ENCODE measurements at places on chromosomes 2 and 18.

DNA sequence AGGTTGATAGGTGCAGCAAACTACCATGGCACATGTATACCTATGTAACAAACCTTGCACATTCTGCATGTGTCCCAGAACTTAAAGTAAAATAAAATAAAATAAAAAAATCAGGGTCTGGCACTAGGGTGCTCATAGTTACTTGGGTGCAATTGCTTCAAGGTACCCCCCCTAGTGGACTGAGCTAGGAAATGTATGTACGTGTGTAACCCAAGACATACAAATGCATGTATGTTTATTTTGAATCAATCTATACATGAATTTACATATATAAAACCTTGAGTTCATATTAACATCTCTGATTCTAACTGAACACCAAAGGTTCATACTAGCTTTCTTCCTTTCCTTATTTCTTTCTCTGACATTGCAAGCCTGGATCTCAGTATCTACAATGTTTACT lies 51.5 kb downstream of the USP37 start:
- DNase-seq = no peak

GRCh38 chr2:82879803-82880202 lies 1579.3 kb downstream of the SUCLG1 start:
- no peak for DNase-seq

GRCh38 chr2:1782514-1782913 lies 38.2 kb upstream of the PXDN start:
- DNase-seq = no peak

- no peak for DNase-seq
Measured at GRCh38 chr2:63345285-63345633, 243.0 kb downstream of the WDPCP start.

DNA sequence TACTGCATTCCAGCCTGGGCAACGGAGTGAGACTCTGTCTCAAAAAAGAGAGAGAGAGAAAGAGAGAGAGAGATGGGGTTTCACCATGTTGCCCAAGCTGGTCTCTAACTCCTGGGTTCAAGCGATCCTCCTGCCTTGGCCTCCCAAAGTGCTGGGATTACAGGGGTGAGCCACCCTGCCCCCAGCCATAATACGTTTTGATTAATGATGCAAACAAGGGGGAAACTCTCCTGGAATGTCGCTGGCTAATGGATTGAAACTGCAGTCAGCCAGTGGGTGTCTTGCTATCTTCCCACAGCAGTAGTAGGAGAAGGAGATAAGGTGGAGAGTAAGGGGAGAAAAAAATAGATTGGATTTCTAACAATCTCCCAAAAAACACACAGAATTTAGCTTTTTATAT lies 9.5 kb upstream of the RTN4 start:
- no peak for DNase-seq

DNA sequence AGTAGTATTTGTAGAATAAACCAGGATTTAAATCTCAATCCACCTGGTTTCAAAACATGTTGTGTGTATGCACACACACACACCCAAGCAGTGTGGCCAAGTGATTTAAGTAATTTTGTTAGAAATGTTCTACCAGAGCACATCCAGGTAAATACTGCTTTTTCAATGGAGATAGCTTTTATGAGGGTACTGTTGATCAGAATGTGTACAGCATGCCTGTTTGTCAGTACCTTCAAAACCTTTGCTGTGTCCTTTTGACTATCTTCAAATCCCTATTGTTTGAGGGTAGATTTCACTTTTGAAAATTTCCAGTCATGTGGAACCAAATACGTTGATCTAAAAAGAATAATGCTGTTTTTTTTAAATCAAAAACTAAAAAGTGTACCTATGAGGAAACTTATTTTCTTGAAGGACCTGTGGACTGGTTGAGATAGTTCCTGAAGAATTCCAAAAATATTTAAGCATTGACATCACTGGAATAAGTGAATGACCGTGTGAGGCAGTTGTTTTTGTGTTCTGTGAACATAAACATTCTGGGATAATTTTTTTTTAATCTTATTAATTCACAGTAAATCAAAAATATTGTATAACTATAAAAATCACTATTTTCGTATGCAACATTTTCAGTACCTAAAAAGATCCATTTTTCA lies 70.9 kb downstream of the PTRHD1 start:
- no peak for DNase-seq

DNA sequence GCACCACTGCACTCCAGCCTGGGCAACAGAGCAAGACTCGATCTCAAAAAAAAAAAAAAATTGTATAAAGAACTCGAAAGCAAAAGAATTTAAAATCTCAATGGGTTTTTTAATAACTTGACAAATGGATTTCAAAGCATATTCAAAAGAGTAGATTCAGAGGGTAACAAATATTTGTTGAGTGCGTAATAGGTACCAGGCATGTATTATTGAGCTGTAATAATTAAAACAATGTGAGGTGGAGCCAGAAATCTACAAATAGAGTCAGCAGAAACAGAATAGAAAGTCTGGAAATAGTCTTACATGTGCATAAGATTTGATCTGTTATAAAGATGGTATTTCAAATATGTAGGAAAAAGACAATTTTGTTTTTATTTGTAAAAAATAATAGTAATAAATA lies 19.1 kb upstream of the RAB11FIP5 start:
- DNase-seq = no peak

DNA sequence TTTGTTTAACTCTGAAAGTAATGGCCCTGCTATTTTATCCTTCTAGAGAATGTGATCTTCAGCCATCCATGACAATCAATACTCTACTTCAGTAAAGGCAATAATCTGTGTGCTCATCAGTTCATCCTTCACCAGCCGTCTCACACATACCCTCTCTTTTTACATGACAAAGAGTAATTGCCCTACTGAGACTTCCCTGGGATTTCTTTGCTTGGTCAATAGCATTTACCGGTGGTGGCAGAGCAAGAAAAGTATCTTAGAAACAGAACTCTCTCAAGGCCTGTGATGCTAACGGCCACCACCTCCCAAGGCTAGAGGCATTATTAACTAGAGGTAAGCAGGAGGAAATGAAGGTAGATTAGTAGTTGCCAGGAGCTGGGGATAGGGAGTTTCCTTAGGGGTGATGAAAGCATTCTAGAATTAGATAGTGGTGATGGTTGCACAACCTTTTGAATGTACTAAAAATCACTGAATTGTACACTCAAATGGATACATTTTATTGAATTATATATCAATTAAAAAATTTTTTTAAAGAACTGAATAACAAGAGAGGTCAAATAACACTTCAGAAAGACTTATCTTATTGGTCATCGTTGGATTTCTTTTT lies 57.9 kb upstream of the EPC2 start:
- no peak for DNase-seq

DNA sequence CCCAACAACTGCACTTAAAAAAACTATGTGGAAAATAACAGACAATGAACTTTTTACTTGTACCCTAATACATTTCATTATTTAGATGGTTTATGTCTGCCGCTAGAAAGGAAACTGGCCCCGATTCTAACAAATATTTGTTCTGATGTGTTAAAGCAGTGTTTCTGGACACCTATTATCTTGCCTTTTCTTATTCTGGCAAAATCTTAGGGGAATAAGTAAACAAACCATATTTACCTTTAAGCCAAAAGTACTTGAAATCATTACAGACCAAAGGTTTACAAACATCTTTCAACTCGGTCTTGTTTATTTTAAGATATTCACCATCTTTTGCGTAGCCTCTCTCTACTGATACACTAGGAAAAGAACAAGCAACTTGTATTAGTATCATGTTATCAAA lies 11.8 kb upstream of the DLX1 start:
- DNase-seq = no peak

DNA sequence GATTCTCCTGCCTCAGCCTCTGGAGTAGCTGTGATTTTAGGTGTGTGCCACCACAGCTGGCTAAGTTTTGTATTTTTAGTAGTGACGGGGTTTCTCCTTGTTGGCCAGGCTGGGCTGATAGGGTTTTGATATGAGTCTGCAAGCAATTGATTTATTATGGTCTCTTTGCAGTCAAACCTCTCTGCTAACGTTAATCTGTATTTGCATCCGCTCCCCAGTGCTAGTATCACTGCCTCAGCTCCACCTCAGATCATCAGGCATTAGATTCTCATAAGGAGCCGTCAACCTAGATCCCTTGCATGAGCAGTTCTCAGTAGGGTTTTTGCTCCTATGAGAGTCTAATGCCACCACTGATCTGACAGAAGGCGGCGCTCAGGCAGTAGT lies 19.0 kb downstream of the HAT1 start:
- DNase-seq = no peak

- no peak for DNase-seq
Measured at GRCh38 chr18:11052800-11053199, 96.6 kb downstream of the PIEZO2 start.

DNA sequence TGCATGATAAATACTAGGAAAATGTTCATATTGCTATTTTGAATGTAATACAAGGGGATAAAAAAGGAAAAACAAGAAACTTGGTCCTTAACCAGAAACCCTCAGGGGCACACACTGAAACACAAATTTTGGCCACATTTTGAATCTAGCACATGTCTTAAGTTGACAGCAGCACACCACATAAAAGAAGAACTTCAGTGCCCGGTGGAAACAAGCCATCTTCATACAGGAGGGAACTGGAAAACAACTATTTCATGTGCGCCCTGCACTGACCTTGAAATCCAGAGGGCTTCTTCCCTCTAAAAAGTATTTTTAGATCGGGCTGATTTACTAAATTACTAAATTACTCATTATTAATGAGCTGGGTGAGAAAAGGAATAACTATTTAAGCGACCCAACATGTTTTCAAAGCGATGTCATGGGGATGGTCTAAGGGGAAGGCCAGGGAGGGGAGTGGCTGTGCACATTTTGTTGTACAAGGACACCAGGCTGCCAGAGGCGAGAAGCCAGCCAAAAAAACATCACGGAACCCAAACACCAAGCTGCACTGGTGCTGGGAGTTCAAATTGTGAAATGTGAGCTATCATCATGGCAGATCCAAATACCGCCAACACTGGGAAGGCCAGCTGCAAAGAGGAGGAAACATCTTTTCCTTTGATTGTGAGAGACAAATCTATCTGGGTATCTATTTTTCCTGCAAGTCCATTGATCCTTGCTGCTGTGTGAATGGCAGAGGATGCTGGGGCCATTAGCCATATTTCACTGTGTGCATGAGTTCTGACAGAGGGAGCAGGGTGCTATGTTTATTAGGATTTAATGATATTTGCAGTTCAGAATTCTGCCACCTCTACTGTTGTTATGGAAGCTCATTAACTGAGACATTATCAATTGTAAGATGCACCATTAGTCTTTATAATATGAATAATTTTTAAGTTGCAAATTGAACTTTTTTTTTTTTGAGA lies 150.7 kb upstream of the LMAN1 start:
- no peak for DNase-seq

- DNase-seq = peak; percentile 76
Measured at GRCh38 chr2:230984393-230985220, 11.3 kb upstream of the SPATA3 start.

DNA sequence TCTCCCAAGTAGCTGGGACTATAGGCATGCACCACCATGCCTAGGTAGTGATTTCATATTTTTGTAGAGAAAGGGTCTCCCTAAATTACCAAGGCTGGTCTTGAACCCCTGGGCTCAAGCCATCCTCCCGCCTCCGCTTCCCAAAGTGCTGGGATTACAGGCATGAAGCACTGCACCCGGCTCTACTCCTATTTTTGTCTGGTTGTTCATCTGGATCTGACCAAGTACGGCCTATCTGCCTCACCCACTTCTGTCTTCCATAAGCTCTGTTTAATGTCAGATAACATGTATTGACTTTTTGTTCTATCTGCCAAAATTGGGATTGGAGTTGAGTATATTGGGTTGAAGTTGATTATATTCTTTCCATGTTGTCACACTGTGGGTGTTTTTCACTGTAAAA lies 198.4 kb downstream of the AFF3 start:
- no peak for DNase-seq

DNA sequence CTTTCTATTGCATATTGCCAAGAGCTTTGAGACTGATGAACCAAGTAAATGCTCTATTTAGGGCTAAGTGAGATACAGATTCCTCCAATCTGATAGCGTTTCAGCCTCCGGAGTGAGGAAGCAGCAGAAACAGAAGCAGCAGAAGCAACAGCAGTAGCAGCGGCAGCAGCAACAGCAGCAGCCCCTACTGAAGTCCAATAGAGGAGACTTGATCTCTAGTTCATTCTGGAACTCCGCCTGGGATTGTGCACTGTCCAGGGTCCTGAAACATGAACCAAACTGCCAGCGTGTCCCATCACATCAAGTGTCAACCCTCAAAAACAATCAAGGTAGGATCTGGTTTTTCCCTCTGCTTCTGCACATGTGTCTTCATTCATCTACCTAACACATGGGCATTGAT lies at the start of gene DPP10:
Gene DPP10 (plus strand): TSS at position 132 of the 400 bp plus-strand sequence.
- no peak for DNase-seq

GRCh38 chr2:401019-401679 lies 113.3 kb upstream of the ALKAL2 start:
- no peak for DNase-seq

GRCh38 chr2:195619590-195619989 lies 37.4 kb upstream of the SLC39A10 start:
- DNase-seq = no peak

DNA sequence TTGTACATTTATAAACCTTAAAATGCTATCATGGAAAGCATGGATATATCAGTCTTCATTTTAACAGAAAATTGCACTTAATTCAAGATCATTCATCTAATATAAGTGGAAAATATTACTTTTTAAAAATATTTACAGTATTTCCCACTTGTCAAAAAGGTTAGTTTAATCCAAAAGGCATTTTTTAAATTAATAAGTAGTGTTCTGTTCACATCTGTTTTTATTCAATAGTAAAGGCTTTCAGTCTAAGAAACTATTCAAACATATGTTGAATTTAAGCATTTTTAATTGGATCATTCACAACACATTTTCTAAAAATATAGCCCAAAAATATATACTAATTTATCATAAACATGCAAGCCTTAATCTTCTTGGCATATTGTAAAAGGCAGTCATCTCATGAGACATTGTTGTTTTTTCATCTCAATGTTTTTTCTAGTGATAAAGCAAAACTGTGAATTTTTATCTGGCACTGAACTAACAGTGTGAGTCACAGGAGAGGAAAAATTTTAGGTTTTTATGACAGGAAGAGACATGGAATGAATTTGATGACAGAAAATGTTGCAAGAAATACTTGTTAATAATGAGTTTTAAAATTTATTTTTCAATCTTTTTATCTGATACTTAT lies 1642.5 kb upstream of the TMEFF2 start:
- no peak for DNase-seq

DNA sequence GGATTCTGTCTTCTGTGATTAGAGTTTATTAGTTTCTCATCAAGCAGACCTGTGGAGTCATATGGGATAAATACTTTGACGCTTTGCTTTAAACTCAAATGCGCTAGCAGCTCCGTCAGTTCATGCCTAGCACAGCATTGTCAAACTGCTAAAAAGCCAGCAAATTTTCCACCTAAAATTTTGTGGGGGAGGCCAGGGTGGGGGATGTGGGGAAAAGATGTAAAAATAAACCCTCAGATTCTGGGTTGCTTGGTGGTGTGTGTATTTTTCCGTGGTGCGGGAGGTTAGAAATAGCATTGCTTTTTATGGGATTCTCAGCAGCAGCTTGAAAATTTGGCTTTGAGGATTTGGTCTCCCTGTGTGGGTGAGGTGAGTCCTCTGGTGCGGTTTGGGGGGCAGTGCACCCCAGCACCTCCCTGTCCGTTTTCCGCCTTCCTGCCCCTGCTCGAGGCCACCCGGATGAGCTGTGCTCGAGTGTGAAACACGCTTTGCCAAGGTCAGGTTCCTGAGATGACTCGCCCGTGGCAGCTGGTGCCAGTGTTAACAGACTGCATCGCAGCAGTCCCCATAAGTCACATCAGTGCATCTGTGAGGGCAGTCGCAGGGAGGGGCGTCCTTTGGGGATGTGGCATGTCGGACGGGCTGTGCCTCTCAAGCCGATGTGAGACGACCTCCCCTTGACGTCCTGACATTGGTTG lies 65.9 kb downstream of the LDLRAD4 start:
- DNase-seq = no peak

- no peak for DNase-seq
Measured at GRCh38 chr2:13109516-13109915, 392.8 kb downstream of the TRIB2 start.
